ENCODE measurements at places on chromosomes 6 and 20.

- no peak for DNase-seq
These were observed 129.4 kb downstream of the CDH26 start for GRCh38 chr20:60087563-60088105.

DNA sequence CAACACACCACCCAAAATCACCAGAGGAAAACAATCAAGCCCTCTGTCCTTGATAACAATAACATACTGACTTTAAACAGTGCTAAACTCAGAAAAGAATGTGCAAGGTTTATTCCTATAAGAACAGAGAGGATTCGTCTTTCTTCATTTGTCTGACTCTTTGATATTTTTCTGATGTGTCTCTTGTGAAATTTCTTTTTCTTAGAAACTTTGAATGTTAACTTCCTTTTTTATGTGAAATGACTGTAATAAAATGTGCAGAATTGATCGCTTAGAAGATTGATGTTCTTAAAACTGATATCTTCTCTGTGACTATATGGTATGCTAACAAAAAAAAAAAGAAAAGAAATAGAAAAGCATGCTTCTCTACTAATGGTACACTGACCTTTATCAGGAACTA is 947.4 kb upstream of the CITED2 start:
- no peak for DNase-seq

GRCh38 chr20:10665027-10665561 is 8.7 kb downstream of the JAG1 start:
- no peak for DNase-seq

DNA sequence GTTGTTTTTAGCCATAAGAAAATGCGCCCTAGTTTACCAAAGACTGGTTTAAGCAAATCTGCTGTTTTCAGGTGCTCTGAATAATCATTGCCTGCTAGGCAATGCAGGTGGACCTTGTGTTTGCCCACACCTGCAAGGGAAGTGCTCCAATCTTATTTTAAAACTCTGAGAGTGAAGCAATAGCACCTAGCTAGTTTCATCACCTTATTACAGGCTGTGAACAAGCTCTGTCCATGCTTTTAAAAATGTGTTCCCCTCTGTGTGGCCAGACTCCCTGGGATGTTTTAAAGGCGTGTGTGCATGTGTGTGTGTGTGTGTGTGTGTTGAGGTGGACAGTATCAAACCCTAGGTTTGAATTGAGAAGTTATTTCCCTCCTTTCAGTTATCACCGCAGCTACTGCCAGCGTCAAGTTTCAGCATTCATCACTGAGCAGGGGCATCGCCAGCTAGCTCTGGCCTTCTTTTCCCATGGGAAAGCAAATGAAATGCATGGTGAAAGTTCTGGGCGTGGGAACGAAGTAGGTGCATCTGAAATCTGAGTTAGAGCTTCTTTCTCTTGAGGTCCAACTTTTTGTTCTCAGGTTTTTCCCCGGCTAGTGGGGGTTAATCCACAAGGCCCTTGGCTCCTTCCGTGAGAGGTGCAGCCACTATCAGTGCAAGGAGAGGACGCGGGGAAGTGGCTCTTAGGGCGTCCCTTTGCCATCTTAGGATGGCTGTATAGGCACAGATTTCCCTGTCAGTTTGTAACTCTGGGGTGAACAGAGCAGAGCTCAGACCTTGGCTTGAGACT is 30.8 kb downstream of the DUSP22 start:
- peak; percentile 68 for DNase-seq

DNA sequence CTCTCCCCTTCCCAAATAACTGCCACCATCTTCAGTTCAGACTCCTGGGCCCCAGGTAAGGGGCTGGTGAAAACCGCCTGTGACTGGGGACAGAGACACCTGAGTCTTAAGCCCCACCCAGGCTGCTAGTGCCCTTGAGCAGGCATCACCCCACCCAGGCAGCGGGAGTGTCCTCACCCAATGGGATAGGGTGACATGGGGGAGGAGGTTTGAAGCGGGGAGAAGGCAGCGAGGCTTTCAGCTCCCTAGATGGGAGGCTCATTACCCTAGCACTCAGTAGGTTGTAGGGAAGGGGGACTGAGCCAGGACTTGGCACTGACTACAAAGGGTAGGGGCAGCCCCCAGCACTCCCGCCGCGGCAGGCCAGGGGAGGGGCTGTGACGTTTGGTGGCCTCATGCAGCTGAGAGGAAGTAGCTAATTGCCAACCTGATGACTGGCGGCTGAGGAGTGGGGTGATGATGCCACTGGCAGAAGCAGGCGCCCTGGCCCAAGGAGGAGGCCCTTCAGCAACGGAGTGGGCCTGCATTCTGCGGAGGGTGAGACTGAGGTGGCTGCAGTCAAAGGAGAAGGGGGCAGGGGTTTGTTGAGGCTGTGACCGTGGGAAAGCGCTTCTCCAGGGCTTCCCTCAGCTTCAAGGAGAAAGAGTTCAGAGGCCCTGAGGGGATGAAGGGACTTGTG is 126.9 kb downstream of the MRPL14 start:
- DNase-seq = no peak

GRCh38 chr20:10022625-10023024 is 12.2 kb upstream of the ANKEF1 start:
- DNase-seq = no peak

- no peak for DNase-seq
These were observed 1089.3 kb upstream of the DEFB115 start for GRCh38 chr20:30168025-30168799.

- no peak for DNase-seq
These were observed 120.7 kb upstream of the ZFP64 start for GRCh38 chr20:52312132-52312729.

GRCh38 chr20:19211252-19211651 is 1.2 kb upstream of the SLC24A3 start:
- DNase-seq = no peak

GRCh38 chr20:1323830-1324597 is 4.9 kb downstream of the SDCBP2 start:
- peak; percentile 64 for DNase-seq

GRCh38 chr6:43436577-43437282 is 9.4 kb downstream of the ABCC10 start:
- no peak for DNase-seq

GRCh38 chr20:39967806-39968205 is 721.2 kb downstream of the MAFB start:
- DNase-seq = no peak

DNA sequence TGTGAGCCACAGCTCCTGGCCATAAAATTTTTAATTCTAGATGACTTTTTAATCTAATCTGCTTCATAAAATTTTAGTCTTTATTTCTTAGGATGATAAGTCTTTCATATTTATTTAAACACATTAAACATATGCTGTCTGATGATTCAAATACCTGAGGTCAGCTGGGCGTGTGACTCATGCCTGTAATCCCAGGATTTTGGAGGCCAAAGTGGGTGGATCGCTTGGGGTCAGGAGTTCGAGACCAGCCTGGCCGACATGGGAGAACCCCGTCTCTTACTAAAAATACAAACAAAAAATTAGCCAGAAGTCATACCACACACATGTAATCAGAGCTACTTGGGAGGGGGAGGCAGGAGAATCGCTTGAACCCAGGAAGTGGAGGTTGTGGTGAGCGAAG is 53.1 kb downstream of the RBM24 start:
- DNase-seq = no peak

DNA sequence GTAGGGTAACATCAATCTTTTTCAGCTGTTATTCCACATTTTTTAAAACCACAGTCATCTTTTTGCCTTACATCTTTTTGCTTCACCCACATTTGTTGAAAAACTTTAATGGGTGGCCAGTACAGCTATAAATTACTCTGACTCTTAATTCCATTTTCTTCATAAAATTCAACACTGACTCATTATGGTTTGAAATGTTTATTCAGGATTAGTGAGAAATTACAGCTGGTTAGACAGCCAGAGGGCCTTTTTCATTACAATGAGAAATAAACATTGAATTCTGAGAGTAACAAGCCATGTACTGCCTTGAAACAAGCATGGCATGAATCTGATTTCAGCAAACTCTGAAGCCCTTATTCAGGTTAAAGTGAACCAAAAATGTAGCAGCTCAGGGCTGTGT is 19.5 kb downstream of the NDUFAF4 start:
- no peak for DNase-seq

DNA sequence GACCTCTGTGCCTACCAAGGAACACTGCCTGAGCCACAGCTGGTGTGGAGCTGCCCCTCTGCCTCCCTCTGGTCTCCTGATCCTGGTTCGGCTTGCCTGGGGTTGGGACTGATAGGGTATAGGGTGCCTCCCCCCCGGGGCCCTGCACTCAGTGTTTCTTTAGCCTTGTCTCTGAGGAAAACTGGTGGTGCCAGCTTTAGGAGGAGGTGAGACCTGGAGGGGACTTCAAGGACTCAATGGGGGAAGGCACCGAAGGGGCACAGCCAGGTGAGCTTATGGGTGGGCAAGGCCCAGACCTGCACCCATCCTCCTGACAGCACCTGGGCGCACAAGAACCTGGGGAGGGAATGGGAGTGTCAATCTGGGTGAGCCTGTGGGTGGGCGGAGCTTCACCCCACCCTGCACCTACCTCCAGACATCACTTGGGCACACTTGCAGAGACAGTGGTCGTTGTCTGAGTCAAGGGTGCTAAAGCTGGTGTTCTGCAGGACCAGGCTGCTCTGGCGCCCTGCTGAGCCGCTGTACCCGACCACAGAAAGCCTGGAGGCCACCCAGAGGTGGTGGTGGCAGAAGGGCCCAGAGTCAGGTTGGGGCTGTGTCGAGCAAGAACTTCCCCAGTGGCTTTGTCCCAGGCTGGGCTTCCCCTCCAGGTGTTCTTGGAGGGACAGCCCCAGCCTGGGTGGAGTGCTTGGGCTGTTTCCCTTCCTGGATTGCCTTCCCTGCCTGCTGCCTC is 40.5 kb downstream of the FAM110A start:
- no peak for DNase-seq

DNA sequence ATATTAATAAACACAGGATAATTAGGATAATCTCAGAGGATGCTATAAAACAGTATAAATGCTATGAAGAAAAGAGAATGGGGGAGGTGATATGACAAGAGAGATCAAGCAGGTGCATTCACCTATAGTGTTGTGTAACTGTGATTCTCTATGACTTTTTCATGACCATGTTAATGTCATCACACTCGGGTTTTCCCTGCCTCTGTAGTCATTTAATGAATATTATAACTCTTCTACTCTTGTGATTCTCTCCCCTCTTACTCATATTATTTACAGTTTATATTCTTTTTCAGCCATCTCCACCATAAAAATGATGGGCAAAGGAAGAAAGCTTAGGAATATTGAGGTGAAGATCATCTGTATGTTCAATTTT is 106.9 kb upstream of the SGK1 start:
- no peak for DNase-seq

DNA sequence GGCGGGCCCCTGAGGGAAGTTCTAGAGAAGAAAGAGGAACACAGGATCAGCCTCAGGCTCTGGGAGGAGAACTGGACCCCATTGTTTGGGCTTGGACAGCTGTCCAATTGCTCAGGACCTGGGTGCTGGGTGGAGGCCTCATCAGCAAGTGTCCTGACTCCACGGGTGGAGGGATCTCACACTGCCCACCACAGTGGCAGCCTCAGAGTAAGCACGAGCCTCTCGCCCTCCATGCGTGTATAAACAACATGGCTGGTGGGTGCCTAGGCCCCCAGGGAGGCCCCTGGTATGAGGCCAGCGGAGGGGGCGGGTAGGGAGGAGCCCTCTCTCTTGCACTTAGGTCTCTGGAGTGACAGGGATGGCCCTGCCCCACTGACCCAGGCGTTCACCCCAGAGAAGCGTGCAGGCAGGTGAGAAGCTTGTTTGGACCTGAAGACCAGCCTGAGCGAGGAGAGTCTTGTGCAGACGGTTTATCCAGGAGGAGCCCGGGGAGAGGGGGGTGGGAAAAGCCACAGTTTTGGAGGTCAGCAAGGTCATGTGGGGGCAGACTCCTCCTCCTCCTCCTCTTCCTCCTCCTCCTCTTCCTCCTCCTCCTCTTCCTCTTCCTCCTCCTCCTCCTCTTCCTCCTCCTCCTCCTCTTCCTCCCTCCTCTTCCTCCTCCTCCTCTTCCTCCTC is 41.9 kb upstream of the BHLHE23 start:
- DNase-seq = no peak

DNA sequence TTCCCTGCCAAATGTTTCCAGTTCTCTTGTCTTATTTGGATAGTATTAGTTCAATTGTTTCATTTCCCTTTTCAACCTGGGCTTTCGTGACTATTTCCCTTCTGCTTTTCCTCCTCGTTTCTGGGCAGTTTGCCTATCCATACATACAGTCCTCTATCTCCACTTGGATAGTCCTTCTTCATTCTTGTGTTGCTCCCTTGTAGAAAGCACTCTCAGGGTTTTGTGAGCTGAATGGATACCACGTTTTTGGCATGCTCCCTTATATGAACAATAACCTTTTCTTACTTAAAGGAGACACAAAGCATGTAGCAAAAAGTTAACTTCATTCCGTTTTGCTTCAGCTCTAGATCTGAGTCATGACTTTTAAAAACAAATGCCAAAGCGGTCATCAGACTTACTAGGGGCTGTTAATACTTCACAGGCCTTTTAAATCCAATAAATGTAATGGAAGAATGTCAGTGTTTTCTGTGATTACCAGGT is 16.6 kb downstream of the CRYBG1 start:
- no peak for DNase-seq

- no peak for DNase-seq
These were observed 25.6 kb upstream of the HLA-DQB1 start for GRCh38 chr6:32692019-32692418.

DNA sequence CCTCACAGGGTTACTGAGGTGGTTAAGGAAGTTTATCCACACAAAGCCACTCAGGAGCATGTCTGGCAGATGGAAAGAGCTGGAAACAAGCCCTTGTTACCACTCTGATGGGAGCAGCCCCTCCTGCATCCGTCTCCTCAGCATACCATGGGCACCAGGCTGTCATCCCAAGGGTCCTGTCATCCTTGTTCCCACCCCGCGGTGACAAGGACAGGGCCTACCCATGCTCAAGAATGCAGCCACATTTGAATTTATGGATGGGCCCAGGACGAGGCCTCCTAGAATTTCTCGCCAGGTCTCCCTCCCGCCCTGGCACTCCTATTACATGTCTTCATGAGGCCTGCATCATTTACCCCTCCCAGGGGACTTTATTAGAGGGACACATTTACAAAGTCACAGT is 60.0 kb downstream of the NPEPL1 start:
- no peak for DNase-seq

- DNase-seq = peak; percentile 14
These were observed 228.5 kb downstream of the ZMYND8 start for GRCh38 chr20:47127999-47128398.

DNA sequence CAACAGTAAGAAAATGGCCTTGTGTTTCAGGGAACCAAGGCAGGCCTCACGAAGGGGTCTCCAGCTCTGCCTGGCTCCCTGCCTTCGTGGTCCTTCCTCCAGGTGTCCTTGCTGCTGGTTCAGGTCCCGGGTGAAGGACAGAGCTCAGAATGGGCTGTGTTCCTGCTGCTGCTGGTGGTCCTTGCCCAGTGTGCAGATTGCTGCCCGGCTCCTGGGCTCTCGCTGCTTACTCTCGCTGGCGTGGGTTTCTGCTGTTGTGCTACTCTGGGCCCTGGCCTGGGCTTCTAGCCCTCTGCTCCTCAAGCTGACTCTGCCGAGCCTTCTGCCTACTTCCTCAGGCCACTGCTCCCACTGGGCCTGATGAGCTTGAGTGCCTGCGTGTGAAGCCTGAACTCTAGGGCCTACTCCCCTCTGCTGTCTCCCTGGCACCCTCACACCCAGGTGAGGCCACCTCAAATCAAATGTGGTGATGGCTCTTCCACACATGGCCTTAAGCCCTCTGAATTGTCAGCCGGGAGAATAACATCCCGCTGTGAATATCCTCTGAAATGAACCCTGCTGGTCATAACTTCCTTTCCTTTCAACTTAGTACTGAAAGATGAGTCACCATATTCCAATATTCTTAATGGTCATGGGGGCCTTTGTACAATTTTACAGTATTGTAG is 171.6 kb downstream of the FOXC1 start:
- DNase-seq = no peak
